ENCODE measurements at places on chromosomes 3 and 15.
A peak's percentile ranks its signal among the peaks of the same experiment; 100 is the strongest.

GRCh38 chr15:58760385-58761009, 10.6 kb upstream of the MINDY2 start:
- no peak for DNase-seq
- no peaks in the 10 kb centered on the region for H3K36me3 ChIP-seq
- no peaks in the 10 kb centered on the region for H3K4me1 ChIP-seq

DNA sequence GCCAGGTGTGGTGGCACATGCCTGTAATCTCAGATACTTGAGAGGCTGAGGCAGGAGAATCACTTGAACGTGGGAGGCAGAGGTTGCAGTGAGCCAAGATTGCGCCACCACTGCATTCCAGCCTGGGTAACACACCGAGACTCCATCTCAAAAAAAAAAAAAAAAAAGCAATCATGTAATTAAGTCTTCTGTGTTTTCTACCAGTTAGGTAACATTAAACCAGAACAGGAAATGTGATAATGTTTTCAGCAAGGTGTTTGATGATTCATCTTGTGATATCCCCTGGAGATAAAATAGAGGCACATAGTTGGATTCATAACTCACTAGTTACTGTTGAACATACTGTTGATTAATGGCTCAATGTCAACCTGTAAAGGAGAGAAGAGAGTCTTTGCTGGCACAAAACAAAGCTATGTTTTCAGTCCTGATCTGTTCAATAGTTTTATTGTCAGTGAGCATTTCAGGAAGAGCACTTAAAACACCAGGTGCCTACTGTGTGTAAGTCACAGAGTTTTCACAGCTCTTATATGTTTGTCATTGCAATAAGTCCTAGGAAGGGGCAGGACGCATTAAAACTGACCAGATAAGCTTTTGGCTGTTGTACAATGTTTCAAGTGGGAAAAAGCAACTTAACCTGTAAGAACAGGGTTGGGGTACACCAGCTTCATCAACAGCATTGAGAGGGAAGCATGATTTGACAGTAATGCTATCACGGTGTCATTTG, 19.5 kb downstream of the DNAJB11 start:
- no peaks in the 10 kb centered on the region for H3K27me3 ChIP-seq
- no peak overlapping the region for H3K4me3 ChIP-seq
- no peak overlapping the region for H3K27ac ChIP-seq
- H3K36me3 ChIP-seq, result no peaks in the 10 kb centered on the region
- DNase-seq, result no peak

DNA sequence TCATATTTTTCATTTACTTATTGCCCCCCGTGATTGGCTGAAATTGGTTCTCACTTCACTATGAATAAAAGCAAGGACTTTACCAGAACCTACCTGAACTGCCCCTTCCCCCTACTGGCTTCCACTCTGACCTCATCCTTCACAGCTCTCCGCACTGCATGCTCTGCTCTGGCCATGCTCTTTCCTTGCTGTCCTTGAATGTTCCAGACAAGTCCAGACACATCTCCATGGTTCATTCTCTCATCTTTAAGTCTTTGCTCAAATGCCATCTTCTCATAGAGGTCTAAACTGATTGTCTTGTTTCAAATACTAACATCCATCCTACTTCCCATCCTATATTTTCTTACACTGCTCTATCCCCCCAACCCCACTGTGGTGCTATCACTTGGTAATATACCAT, 129.4 kb downstream of the CHST2 start:
- no peaks in the 10 kb centered on the region for H3K4me1 ChIP-seq
- DNase-seq, result no peak
- no peak overlapping the region for H3K4me3 ChIP-seq
- no peaks in the 10 kb centered on the region for H3K36me3 ChIP-seq

- no peaks in the 10 kb centered on the region for H3K4me1 ChIP-seq
- no peak overlapping the region for H3K4me3 ChIP-seq
- no peaks in the 10 kb centered on the region for H3K27me3 ChIP-seq
- H3K27ac ChIP-seq, result no peak overlapping the region
Measured at GRCh38 chr15:75193976-75194375, 7.7 kb upstream of the C15orf39 start.

DNA sequence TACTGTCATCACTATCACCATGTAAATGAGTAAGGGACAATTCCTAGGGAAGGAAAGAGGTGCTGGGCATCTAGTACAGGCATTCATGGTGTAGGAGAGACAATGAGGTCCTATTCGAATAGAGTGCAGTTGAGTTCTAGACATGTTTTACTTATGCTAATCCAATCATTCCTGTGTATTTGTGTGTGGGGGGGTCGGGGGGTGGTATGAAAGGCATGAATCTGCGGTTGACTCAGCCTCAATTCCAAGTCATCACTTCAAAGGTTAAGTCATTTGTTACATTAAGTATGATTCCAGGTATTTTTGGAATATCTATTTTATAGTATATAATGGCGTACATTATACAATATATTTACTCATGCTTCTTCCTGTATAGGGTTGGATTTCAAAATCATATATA, 163.1 kb upstream of the GALNT15 start:
- no peak overlapping the region for H3K27ac ChIP-seq
- no peaks in the 10 kb centered on the region for H3K27me3 ChIP-seq
- no peaks in the 10 kb centered on the region for H3K4me1 ChIP-seq
- H3K36me3 ChIP-seq, result no peaks in the 10 kb centered on the region

DNA sequence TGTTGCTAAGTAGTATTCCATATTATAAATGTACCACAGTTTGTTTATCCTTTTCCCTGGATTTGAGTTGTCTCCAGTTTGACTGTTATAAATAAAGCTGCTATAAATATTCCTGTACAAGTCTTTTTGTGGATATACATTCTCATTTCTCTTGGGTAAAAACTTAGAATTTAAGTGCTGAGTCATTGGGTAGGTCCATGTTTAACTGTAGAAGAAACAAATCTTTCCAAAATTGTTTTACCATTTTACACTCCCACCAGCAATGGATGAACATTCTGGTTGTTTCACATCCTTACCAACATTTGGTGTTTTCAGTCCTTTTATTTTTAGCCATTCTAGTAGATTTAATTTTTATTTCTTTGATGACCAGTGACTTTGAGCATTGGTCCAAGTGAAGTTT, 74.0 kb upstream of the TNFAIP8L3 start:
- no peaks in the 10 kb centered on the region for H3K4me1 ChIP-seq
- H3K4me3 ChIP-seq, result no peak overlapping the region
- H3K27me3 ChIP-seq, result no peaks in the 10 kb centered on the region
- DNase-seq, result no peak

GRCh38 chr15:65869954-65870871, 922 bp downstream of the RAB11A start:
- peak overlapping the region; percentile 88 for H3K4me3 ChIP-seq
- no peaks in the 10 kb centered on the region for H3K27me3 ChIP-seq
- H3K27ac ChIP-seq, result peak overlapping the region; percentile 98
- H3K4me1 ChIP-seq, result no peaks in the 10 kb centered on the region
- DNase-seq, result peak; percentile 63
- H3K36me3 ChIP-seq, result no peaks in the 10 kb centered on the region

- no peak for DNase-seq
- no peak overlapping the region for H3K27ac ChIP-seq
- no peaks in the 10 kb centered on the region for H3K4me1 ChIP-seq
- no peaks in the 10 kb centered on the region for H3K36me3 ChIP-seq
- H3K4me3 ChIP-seq, result no peak overlapping the region
Measured at GRCh38 chr3:37731895-37732294, 129.8 kb upstream of the CTDSPL start.

DNA sequence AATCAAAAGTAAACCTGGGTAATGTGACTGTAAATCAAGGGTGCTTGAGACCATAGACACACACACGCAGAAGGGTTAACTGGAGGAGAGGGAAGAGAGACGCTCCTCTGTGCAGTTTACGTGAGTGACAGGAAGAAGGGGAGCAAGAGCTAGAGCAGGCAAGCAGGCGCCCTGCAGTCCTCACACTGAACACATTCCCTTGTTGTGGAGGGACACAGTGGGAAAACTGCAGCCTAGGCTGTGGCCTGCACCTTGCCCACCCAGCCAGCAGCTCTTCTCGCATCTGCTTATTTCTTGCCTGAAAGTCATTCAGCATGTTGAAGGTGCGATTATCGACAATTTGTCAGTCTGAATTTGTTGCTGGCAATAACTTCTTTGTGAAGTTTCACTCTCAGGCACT, 24.2 kb downstream of the SOX2 start:
- H3K4me3 ChIP-seq, result no peak overlapping the region
- no peak overlapping the region for H3K27ac ChIP-seq
- H3K4me1 ChIP-seq, result no peaks in the 10 kb centered on the region
- no peaks in the 10 kb centered on the region for H3K36me3 ChIP-seq
- DNase-seq, result no peak

GRCh38 chr15:27707257-27707656, 391.9 kb downstream of the OCA2 start:
- no peaks in the 10 kb centered on the region for H3K36me3 ChIP-seq
- H3K4me1 ChIP-seq, result no peaks in the 10 kb centered on the region
- no peak overlapping the region for H3K27ac ChIP-seq
- H3K4me3 ChIP-seq, result no peak overlapping the region
- no peak for DNase-seq

All from breast epithelium (tissue), 4 donors.